ENCODE measurements at places on chromosomes 12 and 14. TPM values are rescaled to one million over a fixed set of nuclear protein-coding genes. Genes with fewer than 3 reads are reported as not detected.

Gene FLRT2
- total RNA-seq, result 8.6 TPM

Gene MYF6
- not detected for total RNA-seq

GRCh38 chr14:71684323-71684722 lies 247.9 kb upstream of the RGS6 start:
- DNase-seq, result no peak

DNA sequence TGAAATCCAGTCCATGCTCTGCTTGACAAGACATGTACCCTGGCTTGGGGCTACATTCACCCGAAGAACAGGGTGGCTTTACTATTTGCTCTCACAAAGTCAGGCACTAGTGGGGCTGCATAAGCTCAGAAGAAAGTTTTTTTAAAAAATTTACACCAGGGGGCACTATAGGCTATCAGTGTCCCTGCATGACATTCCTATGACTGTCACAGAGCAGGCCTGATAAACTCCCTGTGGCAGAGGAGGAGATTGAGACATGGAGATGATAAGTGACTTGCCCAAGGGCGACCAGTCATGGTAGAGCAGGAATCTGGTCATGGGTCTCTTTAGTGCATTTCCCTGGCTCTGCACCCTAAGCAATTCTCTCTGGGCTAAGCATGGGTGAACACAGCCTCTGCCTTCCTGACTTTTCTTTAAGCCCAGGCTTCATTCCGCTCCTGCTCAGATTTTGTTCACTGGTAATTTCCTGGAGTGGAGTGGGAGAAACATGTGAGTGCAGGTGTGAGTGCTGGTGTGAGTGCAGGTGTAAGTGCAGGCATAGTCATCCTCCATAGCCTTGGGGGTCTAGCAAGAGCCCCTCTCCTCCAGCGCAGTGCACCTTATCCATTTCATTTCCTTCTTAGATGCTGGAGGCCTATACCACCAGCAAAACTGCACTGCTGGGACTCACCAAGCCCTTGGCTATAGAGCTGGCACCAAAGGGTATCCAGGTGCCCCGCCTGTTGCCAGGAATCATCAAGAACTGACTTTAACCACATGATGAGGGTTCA lies 91.6 kb downstream of the DHRS2 start:
- DNase-seq, result peak; percentile 69

Gene SLC5A8
- total RNA-seq, result not detected

Measured in H7 (cell line).